Subcutaneous preadipocyte (primary cell): ENCODE measurements at places on chromosomes 1 and 21. TPM values are rescaled to one million over a fixed set of nuclear protein-coding genes. Genes with fewer than 3 reads are reported as not detected.

The FAM72A gene
- total RNA-seq = 2.2 and 4.3 TPM in 2 replicates

The TSPEAR gene
- not detected in 2 replicates for total RNA-seq

The ZSWIM5 gene
- total RNA-seq = 0.20 and 0.37 TPM in 2 replicates

The IVL gene
- under 0.01 TPM in 1 of 2 replicates, not detected in the other for total RNA-seq

The OR2AK2 gene
- not detected in 2 replicates for total RNA-seq

The SPATA46 gene
- not detected in 2 replicates for total RNA-seq

The TEDDM1 gene
- not detected in 2 replicates for total RNA-seq

The WNT3A gene
- not detected in 2 replicates for total RNA-seq

The KCNJ9 gene
- total RNA-seq = under 0.01 TPM in 1 of 2 replicates, not detected in the other

The C8B gene
- not detected in 2 replicates for total RNA-seq

The C21orf58 gene
- total RNA-seq = 5.9 and 10.9 TPM in 2 replicates

The FMN2 gene
- total RNA-seq = 15.4 and 35.8 TPM in 2 replicates

The ICOSLG gene
- total RNA-seq = 0.37 and 0.39 TPM in 2 replicates

The CD48 gene
- total RNA-seq = not detected in 2 replicates

The ARHGAP29 gene
- 44.8 and 59.2 TPM in 2 replicates for total RNA-seq

The FBLIM1 gene
- 11.0 and 17.0 TPM in 2 replicates for total RNA-seq

The NT5C1A gene
- not detected in 2 replicates for total RNA-seq

The DNASE2B gene
- not detected in 2 replicates for total RNA-seq

The FAM131C gene
- under 0.01 and 0.37 TPM in 2 replicates for total RNA-seq

The EFNA3 gene
- 0.39 and 0.73 TPM in 2 replicates for total RNA-seq

The HMGCS2 gene
- not detected in 2 replicates for total RNA-seq

The ANGPTL7 gene
- total RNA-seq = not detected in 2 replicates

The SAMD11 gene
- under 0.01 and 0.20 TPM in 2 replicates for total RNA-seq

The SMYD3 gene
- total RNA-seq = 19.2 and 20.9 TPM in 2 replicates

The SPRR2E gene
- total RNA-seq = not detected in 2 replicates

The TAGLN2 gene
- total RNA-seq = 182 and 238 TPM in 2 replicates

The SIK1 gene
- total RNA-seq = under 0.01 and 0.39 TPM in 2 replicates
